ENCODE measurements at places on chromosomes 5 and 9. TPM values are rescaled to one million over a fixed set of nuclear protein-coding genes. Genes with fewer than 3 reads are reported as not detected.
A peak's percentile ranks its signal among the peaks of the same experiment; 100 is the strongest.

DNA sequence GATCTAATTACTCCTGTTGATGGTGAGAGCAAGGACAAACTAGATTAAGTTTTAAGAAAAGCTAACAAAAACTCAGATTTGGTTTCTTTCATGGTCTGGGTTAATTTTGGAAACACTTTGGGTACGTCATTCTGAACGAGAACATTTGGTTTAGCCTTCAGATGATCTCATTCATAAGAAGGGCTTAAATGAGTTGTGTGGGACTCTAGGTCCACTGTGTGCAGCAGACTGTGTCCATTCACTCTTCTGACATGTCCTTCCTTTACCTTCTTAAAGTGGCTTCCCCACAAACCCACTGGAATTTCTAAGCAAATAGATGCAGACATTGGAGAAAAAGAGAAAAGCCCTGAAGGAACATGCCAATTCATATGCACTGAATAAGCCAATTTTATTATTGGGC is 96.8 kb downstream of the FBXO4 start:
- DNase-seq = no peak

GRCh38 chr9:113467183-113467582 is 3.7 kb downstream of the RGS3 start:
- DNase-seq = no peak

GRCh38 chr9:16450578-16450977 is 419.9 kb downstream of the BNC2 start:
- no peak for DNase-seq

DNA sequence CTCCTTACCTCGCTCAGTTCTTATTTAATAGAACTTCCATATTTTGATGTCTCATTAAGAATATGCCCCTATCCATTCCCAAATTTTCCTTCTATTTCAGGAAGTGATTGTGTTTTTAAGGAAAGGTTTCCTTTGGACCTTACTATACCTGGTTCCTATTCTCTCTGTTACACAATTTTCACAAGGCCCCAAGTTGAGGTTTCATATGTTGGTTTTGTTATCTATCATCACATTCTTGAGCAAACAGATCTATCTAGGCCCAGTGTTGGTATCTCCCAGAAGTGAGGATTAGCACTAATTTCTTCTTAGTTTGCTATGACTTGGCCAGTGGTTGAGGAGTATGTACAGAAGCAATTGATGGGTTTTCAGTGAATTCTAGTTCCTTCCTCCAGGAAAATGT is 41.5 kb downstream of the ALG2 start:
- no peak for DNase-seq

- DNase-seq = no peak
These were observed 31.6 kb downstream of the NEURL1B start for GRCh38 chr5:172672681-172673080.

DNA sequence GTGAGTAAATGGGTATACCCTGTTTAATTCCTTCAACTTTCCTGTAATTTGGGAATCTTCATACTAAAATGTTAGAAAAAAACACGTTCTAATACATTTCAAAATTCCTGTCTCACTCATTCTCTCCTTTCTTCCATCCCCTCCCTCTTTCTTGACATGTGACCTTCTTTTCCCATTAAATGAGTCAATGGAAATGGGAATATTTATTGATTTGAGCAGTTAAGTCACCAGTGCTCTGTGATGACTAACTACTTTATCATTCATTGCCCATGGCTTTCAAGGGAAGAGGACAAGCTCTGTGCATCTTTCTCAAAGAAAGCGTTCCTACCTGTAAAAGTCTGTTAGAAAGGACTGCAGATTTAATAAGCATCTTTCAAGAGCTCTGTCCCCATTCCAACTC is 144.4 kb upstream of the MAP3K1 start:
- no peak for DNase-seq

DNA sequence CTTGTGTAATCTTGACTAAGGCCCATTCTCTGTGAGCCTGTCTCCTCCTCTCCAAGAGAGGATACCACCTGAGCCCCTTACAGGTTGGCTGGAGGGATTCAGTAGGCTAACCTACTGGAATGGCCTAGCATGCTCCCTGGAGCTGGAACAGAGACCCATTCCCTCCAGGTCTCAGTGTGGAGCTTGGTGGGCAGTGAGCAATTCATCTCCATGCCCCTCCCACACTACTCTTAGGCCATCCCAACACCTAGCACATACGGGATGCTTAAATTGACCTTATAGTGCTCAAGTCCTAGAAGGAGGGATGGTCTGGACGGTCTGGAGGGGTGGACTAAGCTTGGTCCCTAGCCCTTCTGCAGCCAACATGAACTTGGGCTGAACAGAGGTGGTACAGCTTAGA is 75.6 kb downstream of the CRB2 start:
- DNase-seq = no peak

DNA sequence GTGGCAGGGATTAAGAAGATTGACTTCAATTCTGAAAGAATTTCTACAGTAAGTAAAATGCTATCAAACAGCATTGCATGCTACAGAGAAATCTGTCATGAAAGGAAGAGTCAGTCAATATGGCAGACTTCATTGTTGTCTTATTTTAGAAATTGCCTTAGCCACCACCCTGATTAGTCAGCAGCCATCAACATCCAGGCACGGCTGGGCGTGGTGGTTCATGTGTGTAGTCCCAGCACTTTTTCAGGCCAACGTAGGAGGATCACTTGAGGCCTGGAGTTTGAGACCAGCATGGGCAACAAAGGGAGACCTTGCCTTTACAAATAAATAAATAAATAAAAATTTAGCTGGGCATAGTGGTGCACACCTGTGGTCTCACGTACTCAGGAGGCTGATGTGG is 46.6 kb downstream of the RMI1 start:
- no peak for DNase-seq

- peak; percentile 63 for DNase-seq
These were observed 146.1 kb downstream of the CAAP1 start for GRCh38 chr9:26746357-26747072.

- no peak for DNase-seq
These were observed 19.3 kb upstream of the IRX4 start for GRCh38 chr5:1901983-1902382.

- no peak for DNase-seq
These were observed 21.5 kb downstream of the BTF3 start for GRCh38 chr5:73519531-73520283.

- no peak for DNase-seq
These were observed 64.5 kb downstream of the NSUN2 start for GRCh38 chr5:6568383-6568782.

- DNase-seq = peak; percentile 47
These were observed 39.8 kb downstream of the MAMDC2 start for GRCh38 chr9:70083429-70083828.

GRCh38 chr9:111076042-111076441 is 37.8 kb upstream of the LPAR1 start:
- DNase-seq = no peak

- no peak for DNase-seq
These were observed 22.3 kb downstream of the NDUFS6 start for GRCh38 chr5:1823381-1824034.

- DNase-seq = peak; percentile 83
These were observed 101.2 kb upstream of the GDNF start for GRCh38 chr5:37940931-37941623.

GRCh38 chr9:126692759-126693427 is 79.2 kb downstream of the LMX1B start:
- DNase-seq = no peak

DNA sequence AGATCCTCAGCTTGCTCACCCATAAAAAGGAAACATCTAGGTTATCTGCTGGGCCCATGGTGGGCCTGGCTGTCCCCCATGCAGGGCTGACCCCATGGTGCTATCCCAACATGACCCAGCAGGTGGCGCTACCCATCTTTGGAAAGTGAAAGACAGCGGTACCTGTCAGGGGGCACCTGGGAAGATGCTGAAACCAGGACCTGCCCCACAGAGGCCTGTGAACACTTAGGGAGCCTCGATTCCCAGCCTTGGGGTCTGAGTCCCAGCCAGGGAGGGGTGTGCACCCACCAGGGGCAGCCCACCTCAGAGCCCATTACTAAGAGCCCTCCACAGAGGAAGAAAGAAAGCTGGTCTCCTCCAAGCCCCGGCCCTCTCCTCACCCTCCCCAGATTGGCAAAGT is 46.6 kb upstream of the IPPK start:
- no peak for DNase-seq

- DNase-seq = peak; percentile 2
These were observed 445.2 kb downstream of the ELAVL2 start for GRCh38 chr9:23380821-23381220.

- no peak for DNase-seq
These were observed at the start of gene NME5 for GRCh38 chr5:138138949-138139780. NME5 (minus strand) TSS chr5:138139428; CDS start chr5:138138780, 648 bp downstream.

DNA sequence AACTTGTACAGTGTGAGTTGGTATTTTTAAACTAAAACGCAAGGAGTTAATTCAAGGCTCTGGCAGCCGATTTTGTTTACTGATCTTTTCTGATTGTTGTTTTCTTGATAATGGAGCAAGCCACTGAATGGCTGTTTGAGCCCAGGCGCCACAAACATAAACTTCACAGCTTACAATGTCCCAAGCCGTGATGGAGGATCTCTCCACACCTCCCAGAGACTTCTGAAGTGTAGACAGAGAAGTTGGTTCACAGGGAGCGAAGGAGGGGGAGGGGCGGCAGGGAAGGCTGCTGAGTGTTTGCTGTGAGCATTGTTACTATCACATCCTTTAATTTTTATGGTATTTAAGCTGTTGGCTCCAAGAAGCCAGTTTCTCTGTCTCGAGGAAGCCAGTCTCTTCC is 14.7 kb downstream of the ISL1 start:
- DNase-seq = no peak

DNA sequence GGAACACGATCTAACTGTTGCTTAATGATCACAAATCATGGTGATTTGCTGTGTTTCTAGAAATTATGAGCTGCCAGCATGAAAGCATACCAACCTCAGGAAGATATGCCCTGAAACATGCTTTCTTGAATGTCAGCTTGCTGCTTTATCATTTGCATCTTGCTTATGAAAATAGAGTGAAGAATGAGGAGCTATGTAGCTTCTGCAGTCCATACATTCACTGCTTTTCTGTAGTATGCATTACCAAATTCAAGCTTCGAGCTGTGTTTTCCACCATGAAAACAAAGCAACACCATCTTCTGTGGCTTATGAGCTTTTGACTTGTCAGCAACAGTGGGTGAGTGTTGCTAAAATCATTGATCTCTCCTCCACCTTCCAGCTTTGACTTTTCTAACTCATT is 16.5 kb downstream of the F2RL2 start:
- no peak for DNase-seq

GRCh38 chr5:150181027-150181426 is 8.8 kb upstream of the SLC6A7 start:
- DNase-seq = no peak

DNA sequence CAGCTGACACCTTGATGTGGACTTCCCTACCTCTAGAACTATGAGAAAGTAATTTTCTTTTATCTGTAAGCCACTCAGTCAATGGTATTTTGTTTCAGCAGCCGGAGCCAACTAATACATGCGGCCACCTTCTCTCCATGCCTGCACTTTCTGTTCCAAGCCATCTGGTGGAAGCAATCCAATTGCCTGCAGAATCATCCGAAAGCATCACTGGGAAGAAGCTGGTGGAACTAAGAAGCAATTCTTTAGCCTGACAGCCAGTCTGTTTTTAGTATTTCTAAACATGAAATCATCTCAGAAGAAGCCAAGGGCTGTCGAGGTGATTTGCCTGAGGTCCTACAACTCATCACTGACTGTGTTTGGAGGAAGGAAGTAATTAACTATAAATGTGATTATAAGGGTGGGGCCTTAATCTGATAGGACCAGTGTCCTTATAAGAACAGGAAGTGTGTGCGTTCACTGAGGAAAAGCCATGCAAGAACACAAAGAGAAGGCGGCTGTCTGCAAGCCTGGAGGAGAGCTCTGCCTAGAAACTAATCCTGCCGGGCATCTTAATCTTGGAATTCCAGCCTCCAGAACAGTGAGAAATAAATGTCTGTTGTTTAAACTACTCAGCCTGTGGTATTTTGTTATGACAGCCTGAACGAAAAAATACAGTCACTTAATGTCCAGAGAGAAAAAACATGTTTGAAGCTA is 49.1 kb downstream of the NXNL2 start:
- peak; percentile 59 for DNase-seq

GRCh38 chr9:4596165-4596922 is 65.8 kb upstream of the PLPP6 start:
- DNase-seq = no peak

DNA sequence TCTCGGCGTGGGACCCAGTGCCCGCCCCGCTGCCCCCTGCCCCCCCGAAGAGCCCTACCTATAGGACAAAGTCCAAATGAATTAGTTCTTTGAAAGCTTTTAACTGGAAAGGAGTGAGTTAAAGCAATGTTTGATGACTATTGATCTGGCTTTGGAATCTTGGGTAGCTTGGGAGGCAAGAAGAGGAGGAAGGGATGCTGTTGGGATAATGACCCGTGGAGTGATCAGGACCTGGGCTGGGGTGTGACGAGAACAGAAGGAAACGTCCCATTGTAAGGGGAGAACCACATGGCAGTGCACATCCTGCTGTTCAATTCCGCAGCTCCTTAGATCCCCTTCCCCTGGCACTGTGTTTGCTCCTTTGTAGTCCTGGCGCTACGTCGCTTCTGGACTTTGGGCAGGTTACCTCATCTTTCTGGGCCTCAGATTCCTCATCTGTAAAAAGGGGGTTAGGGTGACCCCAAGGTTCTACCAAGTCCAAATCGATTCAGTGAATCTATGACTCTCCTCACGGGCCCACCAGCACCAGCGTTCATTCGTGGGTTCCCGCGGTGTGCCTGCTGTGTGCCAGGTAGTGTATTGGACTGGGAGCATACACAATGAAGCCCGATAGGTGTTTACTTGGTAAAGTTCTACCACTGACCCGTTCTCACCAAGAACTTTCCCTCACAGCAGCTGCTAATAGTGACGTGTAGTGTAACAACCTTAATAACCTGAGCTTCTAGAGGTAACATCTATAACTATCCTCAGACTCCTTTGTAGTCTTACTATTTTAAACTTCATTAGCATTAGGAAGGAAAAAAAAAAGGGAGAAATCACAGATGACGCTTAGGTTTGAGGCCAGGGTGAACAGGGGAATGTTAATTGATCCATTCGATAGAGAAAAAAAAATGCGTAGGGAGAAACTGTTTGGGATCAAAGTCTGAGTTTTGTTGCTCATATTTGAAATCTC is 1.1 kb upstream of the NADK2 start:
- no peak for DNase-seq

GRCh38 chr5:150139334-150139733 is 16.3 kb downstream of the PDGFRB start:
- DNase-seq = peak; percentile 25

GRCh38 chr5:155053501-155053900 is 39.9 kb downstream of the KIF4B start:
- DNase-seq = no peak

The SLC25A2 gene
- polyA plus RNA-seq = not detected

The SUSD3 gene
- 0.18 TPM for polyA plus RNA-seq

The PFDN1 gene
- 95.1 TPM for polyA plus RNA-seq

The SHC3 gene
- polyA plus RNA-seq = 0.07 TPM

The DOCK8 gene
- 0.40 TPM for polyA plus RNA-seq

The SURF4 gene
- polyA plus RNA-seq = 158 TPM

The KLHL3 gene
- polyA plus RNA-seq = 0.48 TPM

The ARSI gene
- polyA plus RNA-seq = 3.5 TPM

The WNT8A gene
- not detected for polyA plus RNA-seq

The PCDHAC2 gene
- 0.44 TPM for polyA plus RNA-seq

The MEGF10 gene
- polyA plus RNA-seq = not detected

The CAMK2A gene
- polyA plus RNA-seq = not detected

The GABRB2 gene
- not detected for polyA plus RNA-seq

The OBP2B gene
- not detected for polyA plus RNA-seq

The GLIPR2 gene
- 2.9 TPM for polyA plus RNA-seq

The LYSMD3 gene
- polyA plus RNA-seq = 4.7 TPM

The NANS gene
- polyA plus RNA-seq = 82.3 TPM

The HACD4 gene
- polyA plus RNA-seq = 3.6 TPM

The PARP8 gene
- 6.3 TPM for polyA plus RNA-seq

The SPATA31A3 gene
- not detected for polyA plus RNA-seq

The SH2D3C gene
- 0.28 TPM for polyA plus RNA-seq

The USP20 gene
- polyA plus RNA-seq = 9.4 TPM

The IL6ST gene
- 8.3 TPM for polyA plus RNA-seq

The PCDHB16 gene
- not detected for polyA plus RNA-seq

Measured in foreskin keratinocyte (primary cell).